Adrenal gland (tissue), 19 donors: ENCODE measurements at places on chromosomes 3 and 15. TPM values are rescaled to one million over a fixed set of nuclear protein-coding genes. Genes with fewer than 3 reads are reported as not detected.

GRCh38 chr3:126342991-126343648 is 14.1 kb downstream of the KLF15 start:
- peak; percentile 17 for DNase-seq

DNA sequence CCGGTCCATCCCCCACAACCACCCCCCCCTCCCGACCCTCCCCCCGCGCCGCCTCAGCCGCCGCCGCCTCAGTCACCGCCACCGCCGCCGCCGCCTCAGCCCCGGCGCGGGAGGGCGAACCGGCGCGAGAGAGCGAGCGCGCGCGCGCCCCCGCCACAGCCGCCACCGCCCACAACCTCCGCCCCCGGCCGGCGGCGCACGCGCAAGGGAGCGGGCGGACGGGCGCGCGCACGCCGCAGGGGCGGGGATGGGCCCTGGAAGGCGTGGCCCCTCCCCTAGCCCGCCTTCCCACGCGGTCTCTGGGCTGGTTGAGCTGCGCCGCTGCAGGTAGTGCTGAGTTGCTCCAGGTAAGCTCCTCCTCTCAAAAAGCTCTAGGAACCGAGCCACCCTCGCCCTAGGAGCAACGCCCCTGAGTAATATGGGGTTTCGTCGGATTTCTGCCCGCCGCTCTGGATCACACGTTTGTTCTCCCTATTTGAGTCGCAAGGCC is at the start of gene TMCC1:
TMCC1 (minus strand) TSS at position 131 of the 490 bp plus-strand sequence.
- peak; percentile 86 for DNase-seq

OTOL1 gene
- not detected for polyA plus RNA-seq

GRCh38 chr3:134075846-134076245 is 46.1 kb upstream of the SLCO2A1 start:
- DNase-seq, result no peak

IGF1R gene
- 27.4 TPM for polyA plus RNA-seq

GRCh38 chr3:144189044-144189443 is 217.4 kb downstream of the DIPK2A start:
- no peak for DNase-seq

- DNase-seq, result peak; percentile 40
These were observed 16.0 kb downstream of the SEC61A1 start for GRCh38 chr3:128068156-128068620.

- no peak for DNase-seq
These were observed 599.4 kb downstream of the ZIC1 start for GRCh38 chr3:148008591-148008990.

CPLX3 gene
- 24.1 TPM for polyA plus RNA-seq

AADACL2 gene
- not detected for polyA plus RNA-seq

GRCh38 chr3:149894205-149894604 is 76.5 kb downstream of the PFN2 start:
- no peak for DNase-seq

DNA sequence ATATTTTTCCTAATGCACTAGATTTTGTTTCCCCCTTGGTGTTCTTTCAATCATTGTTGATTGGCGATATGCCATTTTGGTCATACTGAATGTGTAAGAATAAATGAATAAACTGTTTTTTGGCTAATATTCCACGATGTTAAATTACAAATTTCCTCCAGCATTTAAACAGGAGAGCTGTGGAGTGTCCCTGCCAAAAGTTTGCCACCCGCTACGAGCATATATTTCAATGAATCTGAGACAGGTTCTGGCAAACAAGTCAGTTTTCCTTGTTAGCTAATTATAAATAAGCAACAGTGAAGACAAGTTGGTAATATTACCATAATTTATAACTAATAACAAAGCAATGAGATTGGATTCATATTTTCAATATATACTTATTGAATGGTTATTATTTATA is 777.6 kb downstream of the ROBO1 start:
- no peak for DNase-seq

GRCh38 chr15:38879909-38880471 is 315.4 kb upstream of the RASGRP1 start:
- DNase-seq, result no peak

KBTBD12 gene
- 0.57 TPM for polyA plus RNA-seq

DNA sequence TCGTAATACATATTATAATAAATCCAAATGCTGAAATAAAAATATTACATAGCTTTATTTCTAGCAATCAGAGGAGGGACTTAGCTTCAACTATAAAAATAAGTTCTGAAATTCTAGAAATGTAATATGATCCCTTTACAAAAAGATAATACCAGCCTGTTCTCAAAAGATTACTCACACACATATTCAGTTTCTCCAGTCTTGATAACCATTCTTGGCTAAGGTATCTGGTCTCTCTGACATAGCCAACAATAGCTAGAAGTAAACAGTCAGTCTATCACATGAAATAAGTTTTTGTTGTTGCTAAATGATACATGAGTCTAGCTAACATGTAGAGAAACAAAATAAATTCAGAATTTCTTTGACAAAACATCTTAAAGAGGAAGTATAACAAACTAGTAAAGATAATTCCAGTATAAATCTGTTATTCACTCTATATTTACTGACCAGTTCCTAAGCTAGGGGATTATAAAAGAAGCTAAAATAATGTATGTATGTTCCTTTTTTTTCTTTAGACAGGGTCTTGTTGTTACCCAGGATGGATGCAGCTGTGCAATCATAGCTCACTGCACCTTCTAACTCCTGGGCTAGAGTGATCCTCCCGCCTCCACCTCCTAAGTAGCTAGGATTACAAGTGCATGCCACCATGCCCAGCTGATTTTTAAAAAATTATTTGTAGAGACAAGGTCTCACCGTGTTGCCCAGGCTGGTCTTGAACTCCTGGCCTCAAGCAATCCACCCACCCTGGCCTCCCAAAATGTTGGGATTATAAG is 170.6 kb downstream of the TBL1XR1 start:
- DNase-seq, result no peak

GADL1 gene
- polyA plus RNA-seq, result not detected

PEX11A gene
- polyA plus RNA-seq, result 6.7 TPM

GRCh38 chr3:191051037-191051436 is 148.0 kb upstream of the OSTN start:
- DNase-seq, result no peak

PGBD4 gene
- polyA plus RNA-seq, result 1.1 TPM

GRCh38 chr3:182829761-182830405 is 36.6 kb downstream of the ATP11B start:
- DNase-seq, result no peak

- peak; percentile 78 for DNase-seq
These were observed 46.7 kb downstream of the EMC4 start for GRCh38 chr15:34271493-34271892.

FANCD2OS gene
- polyA plus RNA-seq, result not detected

TMEM207 gene
- not detected for polyA plus RNA-seq

AP3B2 gene
- polyA plus RNA-seq, result 28.9 TPM

- no peak for DNase-seq
These were observed 1.6 kb downstream of the PTX3 start for GRCh38 chr3:157438194-157438730.
